ENCODE measurements at places on chromosomes 5 and 9.

- peak; percentile 38 for DNase-seq
These were observed 3.6 kb downstream of the RXRA start for GRCh38 chr9:134329886-134330285.

DNA sequence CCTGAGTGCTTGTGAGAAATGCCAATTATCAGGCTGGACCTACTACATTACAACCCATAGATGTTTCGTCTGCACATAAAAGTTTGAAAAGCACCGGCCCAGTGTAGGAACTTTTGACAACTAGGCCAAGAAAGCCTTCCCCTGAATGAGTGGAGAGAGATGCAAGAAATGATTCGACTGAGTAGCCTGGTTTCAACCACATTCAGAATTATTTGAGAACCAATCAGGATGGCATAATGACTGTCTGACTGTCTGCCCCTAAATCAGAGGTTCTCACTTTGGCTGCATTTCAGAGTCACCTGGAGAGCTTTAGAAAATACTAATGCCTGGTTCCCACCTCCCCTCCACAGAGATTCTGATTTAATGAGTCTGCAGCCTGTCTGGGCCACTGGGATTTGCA, 61.1 kb downstream of the FRMD3 start:
- DNase-seq: no peak

- no peak for DNase-seq
These were observed 27.7 kb downstream of the LHX6 start for GRCh38 chr9:122200960-122201595.

DNA sequence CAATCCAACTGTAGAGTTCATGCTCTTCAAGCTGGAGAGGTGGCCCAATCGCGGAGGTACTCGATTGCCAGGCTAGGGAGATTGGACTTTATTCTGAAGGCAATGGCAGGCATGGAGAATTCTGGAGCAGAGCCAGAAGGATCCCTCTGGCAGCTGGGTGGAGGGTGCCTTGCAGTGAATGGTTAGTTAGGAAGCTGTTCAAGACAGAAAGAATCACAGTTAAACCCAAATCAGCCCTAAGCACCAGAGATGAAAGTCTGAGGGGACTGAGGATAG, 182.4 kb downstream of the RGS3 start:
- no peak for DNase-seq

DNA sequence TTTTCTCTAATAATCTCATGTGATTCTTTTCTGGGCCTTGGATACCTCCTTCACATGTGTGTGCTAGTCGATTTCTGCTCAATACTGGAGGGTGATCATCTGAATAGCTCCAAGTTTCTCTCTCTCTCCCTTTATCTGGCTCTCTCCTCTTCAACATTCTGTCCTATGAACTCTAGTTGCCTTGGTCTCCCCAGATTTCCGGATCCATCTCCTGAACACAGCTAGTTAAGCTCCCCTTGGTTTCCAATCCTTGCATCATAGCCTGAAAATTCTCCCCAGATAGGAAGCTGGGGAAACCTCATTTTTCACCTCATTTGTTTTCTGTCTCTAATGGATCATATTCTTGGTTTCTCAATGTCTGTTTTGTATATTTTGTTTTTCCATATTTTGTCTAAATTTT, 832.3 kb downstream of the MTRR start:
- DNase-seq: no peak

- no peak for DNase-seq
These were observed 17.0 kb upstream of the UNC5A start for GRCh38 chr5:176793343-176793699.

DNA sequence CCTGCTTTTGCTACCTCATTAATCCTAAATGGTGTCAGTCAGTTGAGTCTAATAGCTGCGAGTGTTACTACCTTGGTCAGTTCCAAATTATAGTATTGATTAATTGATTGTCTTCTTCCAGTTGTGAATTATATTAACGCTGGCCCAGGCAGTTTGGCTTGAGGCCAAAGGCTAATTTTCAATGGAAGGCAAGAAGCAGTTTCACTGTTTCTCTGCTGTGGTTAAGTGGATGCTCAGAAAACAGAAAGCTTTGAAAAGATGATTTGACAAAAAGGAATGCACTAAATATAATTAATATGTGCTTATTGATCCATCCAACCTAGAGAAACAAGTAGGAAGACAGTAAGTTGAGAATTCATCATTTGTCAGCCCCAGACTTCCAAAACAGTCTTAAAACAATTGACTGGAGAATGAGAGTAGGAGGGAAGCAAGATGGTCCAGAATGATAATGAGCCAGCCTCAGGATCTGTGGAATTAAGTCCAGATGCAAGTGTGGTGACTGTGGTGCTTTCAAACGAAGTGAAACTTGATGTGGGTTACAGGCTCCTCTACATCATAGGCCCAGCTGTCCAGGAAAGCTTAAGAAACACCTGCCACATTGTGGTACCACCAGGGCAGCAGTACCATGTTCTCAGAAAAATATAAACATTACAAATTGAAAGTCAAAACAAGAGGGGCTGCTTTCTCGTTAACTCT, 1371.0 kb upstream of the DMAC1 start:
- no peak for DNase-seq

DNA sequence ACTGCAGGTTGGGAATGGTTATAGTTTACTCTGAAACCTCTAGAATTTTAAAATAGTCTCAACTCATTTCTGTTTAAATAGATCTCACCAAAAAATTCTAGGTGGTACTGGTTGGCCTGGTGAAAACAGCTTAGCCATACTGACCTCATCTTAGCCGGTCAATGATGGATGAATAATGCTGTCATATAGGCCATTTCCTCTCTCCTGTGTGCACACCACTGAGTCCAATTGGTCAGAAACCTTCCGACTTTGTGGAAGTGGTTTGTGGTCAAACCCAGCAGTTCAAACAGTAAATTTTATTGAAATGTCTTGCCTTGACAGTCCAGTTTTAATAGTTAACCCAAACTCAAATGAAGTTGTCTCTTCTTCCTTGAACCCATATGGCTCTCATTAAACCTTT, 98.6 kb downstream of the GIN1 start:
- no peak for DNase-seq
